NCI-H510A treated with DMSO at 0.1 percent for 48 hours (cell line): ENCODE measurements at places on chromosomes 7 and 10.

DNA sequence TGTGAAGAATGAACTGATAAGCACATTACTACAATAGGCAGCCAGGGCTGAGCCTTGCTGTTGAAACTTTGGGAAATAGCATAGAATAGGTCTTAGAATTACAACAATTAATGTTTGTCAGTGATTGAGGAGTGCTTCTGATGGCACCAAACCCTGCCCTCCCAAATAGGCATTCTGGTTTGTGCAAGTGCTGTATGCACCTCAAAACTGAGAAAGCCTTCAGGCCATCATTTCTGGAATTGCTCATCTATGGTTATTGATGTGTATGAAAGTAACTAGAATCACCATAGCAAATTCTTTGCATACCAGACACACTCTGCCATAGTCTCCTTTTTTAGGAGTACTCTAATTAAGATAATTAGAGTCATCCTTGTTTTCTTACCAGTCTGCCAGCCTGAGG, 585.0 kb upstream of the MBL2 start:
- DNase-seq = no peak

GRCh38 chr10:109106604-109107003, 816.7 kb downstream of the XPNPEP1 start:
- no peak for DNase-seq

- DNase-seq = no peak
Observed at GRCh38 chr10:103706762-103707161, 148.6 kb downstream of the SH3PXD2A start.

GRCh38 chr7:80548840-80549530, 37.1 kb upstream of the GNAT3 start:
- DNase-seq = no peak

GRCh38 chr7:106659963-106660861, 746 bp downstream of the CCDC71L start:
- DNase-seq = peak; percentile 14
